ENCODE measurements at places on chromosomes 3 and 15. TPM values are rescaled to one million over a fixed set of nuclear protein-coding genes. Genes with fewer than 3 reads are reported as not detected.

Gene CRELD1
- polyA plus RNA-seq = 46.8 TPM

Gene ACKR2
- 3.5 TPM for polyA plus RNA-seq

Gene NR2E3
- 0.43 TPM for polyA plus RNA-seq

Gene ZNF501
- polyA plus RNA-seq = 11.6 TPM

Gene PARP15
- 0.24 TPM for polyA plus RNA-seq

DNA sequence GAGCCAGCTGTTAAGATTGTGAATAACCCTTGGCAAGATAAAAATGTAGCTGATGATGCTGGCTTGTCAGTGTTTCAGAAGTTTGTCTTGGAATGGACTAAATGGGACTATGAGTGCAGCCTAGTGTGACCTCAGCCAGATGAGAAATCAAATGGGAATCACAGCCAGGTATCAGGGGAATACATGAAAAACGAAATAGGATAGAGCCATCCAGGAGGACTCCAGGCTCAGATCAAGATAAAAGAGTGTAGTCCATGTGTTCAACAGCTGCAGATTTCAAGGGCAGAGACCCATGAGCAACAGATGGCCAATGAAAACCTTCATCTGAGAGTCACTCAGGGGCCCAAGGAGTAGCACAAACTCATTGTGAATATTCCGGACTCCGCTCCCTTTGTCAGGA is 1080.9 kb upstream of the CADM2 start:
- DNase-seq = no peak

GRCh38 chr3:61505197-61505596 is 56.2 kb upstream of the PTPRG start:
- no peak for DNase-seq

GRCh38 chr3:34360713-34361112 is 562.3 kb downstream of the PDCD6IP start:
- DNase-seq = no peak

GRCh38 chr15:63879995-63880394 is 46.2 kb upstream of the HERC1 start:
- DNase-seq = no peak

GRCh38 chr15:52252781-52253180 is 42.8 kb downstream of the MYO5C start:
- DNase-seq = no peak

GRCh38 chr15:78449220-78449999 is 11.4 kb downstream of the IREB2 start:
- DNase-seq = no peak
